Activated CD4-positive, CD25-positive, alpha-beta regulatory T cell treated with anti-CD3 and anti-CD28 coated beads, Interleukin-2, amount 50 U/mL, for 16 hours (primary cell): ENCODE measurements at places on chromosomes 7 and 10.

GRCh38 chr7:113083132-113083815, 3.4 kb downstream of the GPR85 start:
- DNase-seq, result no peak

DNA sequence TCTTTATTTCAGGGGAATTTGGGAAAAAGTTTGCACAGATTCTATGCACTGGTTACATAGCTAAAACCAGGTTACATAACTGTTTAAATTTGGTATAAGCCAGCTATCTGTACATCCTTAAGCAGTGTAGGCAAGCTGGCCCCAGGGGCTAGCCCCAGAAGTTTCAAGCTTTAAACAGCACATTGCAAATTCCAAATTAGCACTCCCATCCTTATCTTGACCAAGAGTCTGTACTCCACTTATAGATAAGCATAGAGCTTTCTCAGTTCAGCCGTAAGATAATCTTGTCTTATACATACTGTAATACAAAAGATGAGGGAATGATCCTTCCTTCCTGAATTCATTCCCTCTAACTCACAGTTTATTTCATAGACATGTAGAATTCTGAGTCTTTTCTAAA, 109.3 kb downstream of the SPAG6 start:
- no peak for DNase-seq

DNA sequence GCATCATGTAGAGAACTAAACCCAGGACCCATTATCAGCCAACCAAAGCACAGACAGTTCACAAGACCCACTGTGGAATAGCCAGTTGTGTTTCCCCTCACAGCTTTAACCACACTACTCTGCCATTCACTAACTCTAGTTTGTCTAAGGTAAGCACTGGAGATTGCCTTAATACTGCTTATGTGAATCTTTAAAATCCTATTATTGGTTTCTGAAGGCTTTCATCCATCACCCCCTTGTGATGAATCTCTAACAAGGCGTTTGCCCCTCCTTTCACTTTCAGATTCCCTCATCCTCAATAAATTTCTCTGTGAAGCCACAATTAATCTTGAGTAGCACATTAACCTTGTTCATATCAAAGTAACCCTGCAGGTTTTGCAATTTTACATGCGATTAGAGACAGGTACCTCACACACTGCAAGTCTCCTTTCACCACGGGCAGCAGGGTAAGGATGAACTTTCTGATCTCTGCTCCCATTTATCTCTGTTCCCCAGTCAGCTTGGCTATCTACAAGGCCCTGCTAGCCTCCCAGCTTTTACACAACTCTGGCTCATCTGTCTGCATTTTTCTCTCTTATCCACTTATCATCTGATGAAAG, 785.6 kb downstream of the REEP3 start:
- no peak for DNase-seq

GRCh38 chr10:28400681-28401080, 97.8 kb upstream of the MPP7 start:
- DNase-seq, result no peak

DNA sequence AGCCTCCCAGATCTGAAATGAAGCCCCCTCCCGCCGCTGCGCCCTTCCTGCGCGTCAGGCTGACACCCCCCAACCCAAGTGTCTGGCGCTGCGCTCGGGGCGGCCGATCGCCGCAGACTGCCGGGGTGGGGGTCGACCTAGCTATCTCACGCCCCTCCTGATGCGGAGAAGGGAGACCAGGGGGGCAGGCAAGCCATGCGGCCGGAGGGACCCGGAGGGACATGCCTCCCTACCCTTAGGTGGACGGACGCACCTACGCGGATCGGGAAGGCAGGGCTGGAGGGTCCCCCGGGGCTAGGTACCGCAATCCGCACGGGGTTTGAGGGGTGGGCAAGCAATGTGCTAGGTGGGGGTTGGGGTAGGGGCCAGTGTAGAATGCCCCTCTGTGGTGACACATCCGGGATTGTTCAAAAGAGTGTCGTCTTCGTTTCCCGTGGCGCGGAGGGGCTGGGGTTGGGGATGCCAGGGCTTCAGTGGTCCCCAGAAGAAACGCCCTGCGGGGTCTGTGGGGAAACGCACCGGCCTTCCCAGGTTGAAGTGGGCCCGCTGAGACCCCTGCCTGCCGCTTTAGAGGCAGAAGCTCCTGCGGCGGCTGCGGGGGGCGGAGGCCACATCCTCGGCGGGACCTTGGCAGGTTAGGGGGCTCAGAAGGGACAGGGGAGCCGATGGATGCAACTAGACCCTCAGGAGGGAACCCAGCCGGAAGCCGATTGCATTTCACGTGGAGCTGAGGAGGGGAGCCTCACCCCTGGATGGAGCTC, 913 bp downstream of the ADCYAP1R1 start:
- no peak for DNase-seq

- no peak for DNase-seq
Measured at GRCh38 chr7:106979551-106980357, 64.8 kb upstream of the PRKAR2B start.

GRCh38 chr7:25297278-25297677, 69.0 kb upstream of the NPVF start:
- DNase-seq, result no peak

DNA sequence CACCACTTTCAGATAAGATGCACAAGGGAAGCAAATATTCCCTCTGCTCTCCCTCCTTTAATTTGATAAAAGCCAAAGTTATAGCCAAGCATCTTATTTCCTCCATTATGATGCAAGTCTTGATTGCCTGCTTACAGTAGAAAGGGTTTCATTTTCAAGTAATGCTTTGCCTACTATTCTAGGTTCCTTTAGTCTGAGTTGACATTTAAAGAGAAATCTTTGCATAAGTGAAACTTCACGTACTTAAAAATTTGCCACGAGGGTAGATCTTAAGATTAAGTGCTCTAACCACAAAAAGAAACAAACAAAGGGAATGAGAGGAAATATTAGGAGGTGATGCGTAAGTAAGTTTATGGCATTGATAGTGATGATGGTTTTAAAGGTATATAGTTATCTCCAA, 78.1 kb upstream of the VWDE start:
- DNase-seq, result no peak

DNA sequence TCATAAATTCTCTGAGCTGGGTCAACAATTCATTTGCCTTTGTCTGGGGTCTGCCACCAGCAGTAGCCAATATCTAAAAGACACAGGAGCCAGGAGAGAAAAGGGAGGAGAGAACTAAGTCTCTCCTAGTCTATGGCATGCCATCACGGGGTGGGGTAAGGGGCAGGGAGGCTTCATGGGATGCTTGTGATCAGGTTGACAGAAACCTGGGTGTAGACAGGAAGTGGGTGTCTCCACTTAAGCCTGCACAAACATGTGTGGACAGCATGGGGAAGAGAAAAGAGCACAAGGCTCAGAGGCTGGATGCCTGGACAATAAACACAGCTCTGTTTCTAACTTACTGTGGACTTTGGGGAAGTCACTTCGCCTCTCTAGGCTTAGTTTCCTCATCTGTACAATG, 11.5 kb upstream of the C10orf53 start:
- no peak for DNase-seq

DNA sequence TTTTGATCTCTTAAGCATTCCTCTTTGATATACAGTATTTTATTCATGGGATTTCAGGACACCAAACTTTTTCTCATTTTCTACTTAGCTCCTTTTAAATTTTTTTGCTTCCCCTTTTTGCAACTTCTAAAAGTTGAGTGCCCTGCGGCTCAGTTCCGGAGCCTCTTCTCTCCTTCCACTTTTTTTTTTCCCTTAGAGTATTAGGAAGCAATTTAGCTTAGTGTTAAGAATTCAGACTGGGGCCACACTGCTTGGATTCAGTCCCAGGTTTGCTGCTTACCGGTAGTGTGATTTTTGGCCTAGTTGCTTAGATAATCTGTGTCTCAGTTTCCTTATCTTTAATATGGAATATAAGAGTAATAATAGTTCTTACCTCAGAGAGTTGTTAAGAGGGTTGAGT, 3.4 kb downstream of the STAM start:
- DNase-seq, result no peak

- DNase-seq, result no peak
Measured at GRCh38 chr7:34083440-34083839, 178.1 kb downstream of the BMPER start.

GRCh38 chr7:151427705-151428377, 12.1 kb downstream of the CRYGN start:
- DNase-seq, result no peak
